Esophagus squamous epithelium (tissue), 5 donors: ENCODE measurements at places on chromosomes 11 and 22. TPM values are rescaled to one million over a fixed set of nuclear protein-coding genes. Genes with fewer than 3 reads are reported as not detected.

Gene HTR3A
- not detected for total RNA-seq

- no peak for DNase-seq
These were observed 183.8 kb downstream of the SNX19 start for GRCh38 chr11:130732476-130732875.

DNA sequence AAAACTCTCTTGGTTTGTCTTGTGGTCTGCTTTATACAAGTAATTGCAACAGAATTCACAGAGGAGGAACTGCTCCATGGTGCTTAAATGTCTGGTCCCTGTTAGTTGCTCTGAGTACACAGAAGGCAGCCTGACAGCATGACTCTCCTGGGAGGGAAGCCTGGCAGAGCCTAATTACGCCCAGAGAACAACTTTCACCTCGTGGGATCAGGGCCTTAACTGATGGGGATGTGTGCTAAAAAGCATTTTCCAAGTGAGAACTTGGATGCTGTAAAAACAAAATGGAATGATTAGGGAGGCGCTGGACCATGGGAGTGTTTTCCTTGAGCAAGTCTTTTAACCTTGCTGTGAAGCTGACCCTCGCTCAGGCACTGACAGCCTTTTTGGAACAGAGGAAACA is 154.0 kb upstream of the TENM4 start:
- DNase-seq = no peak

DNA sequence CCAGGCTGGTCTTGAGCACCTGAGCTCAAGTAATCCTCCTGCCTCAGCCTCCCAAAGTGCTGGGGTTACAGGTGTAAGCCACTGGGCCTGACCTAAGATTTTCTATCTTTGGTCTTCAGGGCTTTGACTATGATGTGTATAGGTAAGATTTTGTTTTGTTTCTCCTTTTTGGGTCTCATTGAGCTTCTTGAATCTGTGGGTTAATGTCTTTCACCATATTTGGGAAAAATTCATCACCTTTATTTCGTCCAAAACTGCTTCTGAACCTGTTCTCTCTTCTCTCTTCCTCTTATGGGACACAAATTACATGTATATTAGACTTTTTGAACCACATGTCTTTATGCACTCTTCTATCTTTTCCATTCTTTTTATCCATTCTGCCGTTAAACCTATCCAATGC is 100.4 kb downstream of the OSBP2 start:
- no peak for DNase-seq

DNA sequence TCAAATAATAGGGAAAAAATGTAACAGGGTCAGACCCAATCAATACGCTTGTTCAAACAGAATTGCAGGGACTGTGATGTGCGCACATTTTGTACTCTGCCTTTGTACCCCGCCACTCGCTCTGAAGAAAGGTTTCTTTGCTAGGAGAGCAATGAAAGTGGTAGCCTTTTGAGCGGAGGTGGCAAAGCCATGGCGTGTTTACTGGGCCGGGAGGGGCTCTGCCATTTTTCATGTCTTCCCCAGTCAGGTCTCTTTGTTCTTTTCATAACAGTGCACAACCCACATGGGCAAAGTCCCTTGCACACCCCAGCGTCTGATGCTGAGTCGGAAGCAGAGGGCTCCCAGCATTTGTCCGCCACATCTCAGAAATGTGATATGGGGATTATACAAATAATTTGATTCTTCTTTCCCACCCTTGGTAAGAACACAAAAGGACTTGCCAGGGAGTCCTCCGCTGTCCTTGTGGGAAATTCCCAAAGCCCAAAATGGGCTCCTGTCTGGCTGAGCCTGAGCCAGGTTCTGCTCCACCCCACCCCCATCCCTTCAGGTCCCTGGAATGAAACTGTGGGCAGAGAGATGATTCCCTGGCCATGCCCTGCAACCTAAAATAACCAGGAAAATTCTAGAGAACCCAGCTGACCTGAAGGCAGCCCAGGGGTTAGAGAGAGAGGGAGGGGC is 36.6 kb downstream of the C11orf58 start:
- DNase-seq = no peak

Gene MMP8
- total RNA-seq = not detected

DNA sequence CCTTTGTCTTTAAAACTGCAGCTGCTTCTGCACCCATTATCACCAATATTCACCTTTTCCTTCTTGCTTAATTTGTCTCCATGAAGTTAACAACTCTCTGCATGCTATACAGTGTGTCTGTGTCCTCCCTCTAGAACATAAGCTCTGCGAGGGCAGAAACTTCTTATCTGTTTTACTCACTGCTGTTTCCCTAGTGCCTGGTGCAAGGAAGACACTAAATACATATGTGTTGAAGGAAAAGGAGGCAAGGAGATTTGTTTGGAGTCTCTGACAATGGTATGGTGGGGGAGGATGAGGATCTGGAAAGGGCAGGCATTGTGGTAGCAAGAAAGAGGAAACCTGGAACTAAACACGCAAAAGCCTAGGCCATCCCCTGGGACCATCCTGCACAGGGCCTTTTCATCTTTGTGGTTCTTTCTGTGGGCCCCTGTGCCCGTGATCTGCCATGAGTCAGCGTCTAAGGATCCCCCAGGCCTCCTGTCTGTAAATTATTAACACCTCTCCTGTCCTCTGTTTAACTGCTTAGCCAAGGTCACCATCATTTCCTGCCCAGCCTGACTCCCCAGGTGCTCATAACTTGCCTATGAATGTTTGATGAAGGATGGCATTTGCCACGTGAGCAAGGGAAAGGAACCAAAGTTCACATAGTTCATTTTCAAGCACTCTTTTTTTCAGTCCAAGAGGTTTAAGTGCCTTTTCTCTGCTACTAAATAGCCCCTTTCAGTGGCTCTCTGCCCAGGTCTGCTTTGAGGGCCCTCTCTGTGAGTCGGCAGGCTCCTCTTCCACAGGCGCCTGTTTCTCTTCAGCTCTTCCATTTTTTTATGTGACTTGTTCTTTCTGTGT is 131.1 kb downstream of the RASSF10 start:
- DNase-seq = no peak

DNA sequence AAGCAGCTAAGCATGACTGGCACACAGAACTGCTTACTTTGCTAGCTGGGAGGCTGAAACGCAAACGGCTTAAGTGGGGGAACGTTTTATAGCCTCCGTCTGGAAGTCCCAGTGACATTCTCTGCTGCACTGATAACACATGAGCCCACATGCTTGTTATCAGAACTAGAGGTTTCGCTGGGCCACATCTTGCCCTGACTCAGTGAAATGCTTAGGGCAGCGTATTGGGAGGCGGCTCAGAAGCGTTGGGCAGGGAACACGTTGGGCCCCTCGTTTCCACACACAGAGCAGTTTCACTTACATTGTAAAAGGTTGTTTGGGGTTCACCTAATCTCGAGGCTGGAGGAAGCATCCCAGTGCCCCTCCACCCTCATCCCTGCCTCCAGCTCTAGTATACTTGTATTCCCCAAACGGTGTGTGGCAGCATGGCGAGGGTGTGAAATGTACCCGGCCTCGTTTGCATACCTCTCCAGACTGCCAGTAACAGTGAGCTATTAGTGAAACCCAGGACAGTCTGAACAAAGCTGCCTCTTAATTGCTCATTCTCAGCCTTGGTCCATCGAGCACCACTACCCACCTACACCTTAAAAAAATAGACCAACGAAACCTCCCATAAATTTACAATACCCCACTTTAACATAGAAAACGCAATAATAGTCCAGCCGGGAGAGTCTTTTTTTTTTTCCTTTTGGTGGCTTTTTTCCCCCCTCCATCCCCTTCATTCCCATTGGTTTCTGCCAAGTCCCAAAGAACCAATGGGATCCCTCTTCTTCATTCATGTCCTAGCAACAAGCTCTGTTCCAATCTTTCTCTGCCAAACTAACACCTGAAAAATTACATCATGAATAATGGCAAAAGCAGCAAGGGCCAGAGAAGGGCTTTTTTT is 218.8 kb upstream of the SORL1-AS1 start:
- DNase-seq = no peak

- no peak for DNase-seq
These were observed 1.1 kb downstream of the NEAT1 start for GRCh38 chr11:65423516-65424204.

Gene CLTCL1
- total RNA-seq = 3.0 TPM

Gene FAM111A
- total RNA-seq = 17.1 TPM

Gene B3GAT1
- total RNA-seq = 0.09 TPM

- no peak for DNase-seq
These were observed 579.7 kb upstream of the CCDC90B start for GRCh38 chr11:83865636-83866461.

Gene KDM2A
- total RNA-seq = 33.4 TPM

DNA sequence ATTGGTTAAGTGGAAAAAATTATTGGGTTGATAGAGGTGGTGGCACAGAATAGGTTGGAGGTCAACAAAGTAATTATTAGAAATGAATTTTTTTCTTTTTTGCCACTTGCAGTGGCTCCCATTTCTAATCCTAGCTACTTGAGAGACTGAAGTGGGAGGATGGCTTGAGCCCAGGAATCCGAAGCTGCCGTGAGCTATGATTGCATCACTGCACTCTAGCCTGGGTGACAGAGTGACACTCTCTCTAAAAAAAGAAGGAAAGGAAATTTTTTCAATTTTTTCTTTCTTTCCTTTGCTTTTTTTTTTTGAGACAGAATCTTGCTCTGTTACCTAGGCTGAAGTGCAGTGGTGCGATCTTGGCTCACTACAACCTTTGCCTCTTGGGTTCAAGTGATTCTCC is 2.2 kb upstream of the BCO2 start:
- DNase-seq = no peak

DNA sequence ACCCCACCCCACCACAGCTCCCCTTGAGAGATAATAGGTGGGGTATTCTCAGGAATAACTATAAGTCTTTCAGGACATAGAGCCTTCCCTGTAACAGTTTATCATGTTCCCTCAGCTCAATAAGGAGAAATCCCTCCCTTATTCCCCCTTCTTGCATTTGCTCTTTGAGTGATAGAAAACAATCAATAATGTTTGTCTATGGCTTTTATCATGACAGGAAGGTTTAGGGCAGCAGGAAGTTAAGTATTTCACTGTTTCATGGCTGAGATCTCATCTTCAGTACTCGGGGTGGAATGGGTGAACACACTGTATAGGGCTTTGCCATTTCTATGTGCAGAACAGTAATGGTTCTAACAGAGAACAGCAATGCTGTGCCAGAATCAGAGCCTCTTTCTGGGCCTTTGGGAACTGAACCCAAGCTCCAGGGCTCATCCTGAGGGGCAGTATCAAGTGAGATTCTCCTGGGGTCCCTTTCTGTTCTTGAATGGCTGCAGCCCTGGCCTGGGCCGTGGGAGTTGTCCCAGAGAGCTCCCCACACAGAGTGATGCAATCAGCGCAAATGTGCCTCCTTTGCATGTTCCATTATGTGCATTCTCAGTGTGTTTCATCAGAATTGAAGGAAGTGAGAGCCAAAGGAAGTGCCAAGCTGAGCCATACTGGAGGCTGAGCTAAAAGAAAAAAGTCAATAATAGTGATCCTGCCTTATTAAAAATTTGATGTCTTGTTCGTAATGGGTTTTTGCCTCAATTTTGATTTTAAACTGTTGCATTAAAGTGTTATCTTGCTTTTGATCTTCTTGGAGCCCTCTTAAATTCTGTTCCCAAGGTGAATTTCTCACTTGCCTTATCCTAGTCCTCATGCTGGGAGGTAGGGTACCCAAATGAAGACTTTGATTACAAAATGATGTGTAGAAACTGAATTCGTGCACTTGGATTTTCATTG is 2.9 kb upstream of the CYP2R1 start:
- no peak for DNase-seq

- peak; percentile 84 for DNase-seq
These were observed 16.5 kb upstream of the CDKN1C start for GRCh38 chr11:2901854-2902783.

DNA sequence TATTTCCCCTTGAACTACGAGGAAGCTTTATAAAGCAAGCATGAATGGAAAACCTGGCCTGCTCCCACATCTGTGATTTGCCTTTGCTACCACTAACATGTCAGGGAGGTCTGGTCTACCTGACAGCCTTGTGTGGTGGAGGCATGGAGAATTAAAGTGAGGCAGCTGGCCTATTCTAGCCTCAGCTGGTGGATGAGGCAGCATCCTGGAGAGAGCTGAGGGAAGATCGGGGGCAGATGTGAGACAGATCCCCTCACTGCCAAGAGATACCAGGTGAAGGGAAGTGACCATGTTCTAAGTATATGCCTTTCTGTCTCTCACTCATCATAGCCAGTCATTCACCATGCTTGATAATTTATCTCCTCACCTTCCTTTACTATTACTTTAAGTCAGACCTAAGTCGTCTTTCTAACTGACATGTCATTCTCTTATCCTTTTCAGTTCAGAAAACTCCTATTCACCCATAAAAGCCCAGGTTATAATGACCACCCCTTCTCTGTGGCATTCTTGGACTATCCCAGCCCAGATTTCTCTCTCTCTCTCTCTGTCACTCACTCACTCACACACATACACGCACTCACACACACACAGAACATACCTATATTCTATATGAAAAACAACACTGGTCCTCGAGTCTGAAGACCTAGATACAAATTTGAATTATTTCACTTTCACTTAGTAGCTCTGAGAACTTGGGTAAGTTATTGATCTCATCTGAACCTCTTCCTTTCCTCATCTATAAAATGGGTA is 90.7 kb downstream of the CSNK2A3 start:
- DNase-seq = no peak

DNA sequence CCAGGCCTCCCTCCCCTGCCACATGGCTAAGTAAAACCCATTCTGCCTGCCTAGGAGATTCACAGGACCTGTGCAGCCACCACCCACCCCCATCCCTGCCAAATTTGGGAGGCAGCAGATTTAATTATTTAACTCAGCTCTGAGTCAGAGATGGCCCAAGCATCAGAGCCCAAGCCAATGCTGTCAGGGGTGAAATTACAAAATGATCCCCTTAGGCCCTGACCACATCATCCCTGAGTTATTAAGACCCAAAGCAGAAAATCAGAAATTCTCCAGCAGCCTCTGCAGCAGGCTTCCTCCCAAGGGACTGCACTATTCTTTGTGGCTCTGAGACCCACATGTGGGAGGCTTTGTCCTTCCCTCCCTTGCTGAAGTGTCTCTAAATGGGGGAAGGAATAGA is 52.8 kb upstream of the RRAS2 start:
- no peak for DNase-seq

Gene MISFA
- total RNA-seq = 2.5 TPM

- no peak for DNase-seq
These were observed 227.5 kb upstream of the NARS2 start for GRCh38 chr11:78802058-78802761.

DNA sequence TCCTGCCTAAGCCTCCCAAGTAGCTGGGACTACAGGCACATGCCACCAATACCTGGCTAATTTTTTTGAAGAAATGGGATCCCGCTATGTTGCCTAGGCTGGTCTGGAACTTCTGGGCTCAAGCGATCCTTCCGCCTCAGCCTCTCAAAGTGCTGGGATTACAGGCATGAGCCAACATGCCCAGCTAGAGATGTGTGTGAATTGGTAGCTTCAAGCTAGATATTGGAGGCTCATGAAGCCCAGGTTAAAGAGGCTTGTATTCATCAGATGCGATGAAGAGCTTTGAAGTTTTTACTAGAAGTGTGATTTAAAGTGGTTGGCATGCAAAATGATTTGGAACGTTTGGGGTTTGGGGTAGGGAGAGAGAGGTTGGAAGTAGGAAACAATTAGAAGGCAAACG is 19.6 kb downstream of the NF2 start:
- DNase-seq = no peak

DNA sequence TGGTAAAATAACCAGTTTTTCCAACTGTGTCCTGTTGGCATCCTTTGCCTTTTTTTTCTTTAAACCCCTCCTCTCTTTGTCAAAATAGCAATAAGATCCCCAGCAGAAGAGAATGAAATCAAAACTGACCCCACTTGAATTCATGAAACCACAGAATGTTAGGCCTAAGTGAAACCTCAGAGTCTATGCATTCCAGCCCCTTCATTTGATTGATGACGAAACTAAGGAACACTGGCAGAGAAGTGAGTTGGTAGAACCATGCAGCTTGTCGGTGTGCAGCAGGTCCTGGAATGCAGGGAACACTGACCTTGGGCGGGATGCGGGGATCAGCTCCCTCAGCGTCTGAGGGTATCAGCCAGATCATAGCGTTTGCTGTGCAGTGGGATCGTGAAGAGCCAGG is 57.5 kb downstream of the GRK3 start:
- no peak for DNase-seq
